Stimulated activated CD8-positive, alpha-beta memory T cell treated with anti-CD3 and anti-CD28 coated beads, Interleukin-4, amount 100 ng/mL, for 24 hours (primary cell): ENCODE measurements at places on chromosomes 3 and 15.

- DNase-seq = no peak
Measured at GRCh38 chr3:144142151-144142840, 170.7 kb downstream of the DIPK2A start.

- DNase-seq = no peak
Measured at GRCh38 chr3:126180477-126181397, at the start of gene ALDH1L1. Gene ALDH1L1 (minus strand): TSS chr3:126180586. CDS start chr3:126160979, 19,607 bp downstream.

DNA sequence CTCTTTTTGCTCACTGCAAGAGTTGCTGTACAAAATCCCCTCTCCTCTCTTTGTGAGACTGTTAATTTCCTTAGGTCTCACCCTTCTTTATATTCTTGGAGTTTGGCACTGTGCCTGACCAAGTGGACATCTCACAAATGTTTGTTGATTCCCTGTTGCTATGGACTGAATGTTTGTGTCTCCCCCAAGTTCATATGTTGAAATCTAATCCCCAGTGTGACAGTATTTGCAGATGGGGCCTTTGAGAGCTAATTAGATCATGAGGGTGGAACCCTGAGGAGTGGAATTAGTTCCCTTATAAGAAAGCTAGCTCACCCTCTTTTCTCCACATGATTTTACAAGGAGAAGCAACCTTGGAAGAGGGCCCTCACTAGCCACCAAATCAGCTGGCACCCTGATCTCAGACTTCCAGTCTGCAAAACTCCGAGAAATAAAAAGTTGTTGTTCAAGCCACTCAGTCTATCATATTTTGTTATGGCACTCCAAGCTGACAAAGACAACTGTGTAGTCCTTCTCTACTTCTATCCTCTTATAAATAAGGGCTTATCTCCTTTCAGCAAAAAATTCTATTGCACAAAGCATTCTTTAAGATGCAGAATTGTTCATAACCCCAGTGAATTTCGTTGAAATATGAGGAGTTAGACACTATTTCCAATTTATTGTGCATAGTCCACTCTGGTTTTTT, 65.5 kb upstream of the NPHP3 start:
- no peak for DNase-seq

GRCh38 chr15:26378304-26378703, 394.6 kb downstream of the GABRB3 start:
- no peak for DNase-seq

- no peak for DNase-seq
Measured at GRCh38 chr3:35201211-35201610, 438.1 kb upstream of the ARPP21 start.

- no peak for DNase-seq
Measured at GRCh38 chr3:62553811-62554210, 180.5 kb upstream of the FEZF2 start.

GRCh38 chr15:29044503-29044901, 158.7 kb downstream of the APBA2 start:
- no peak for DNase-seq

GRCh38 chr3:55564726-55565125, 77.6 kb upstream of the WNT5A start:
- DNase-seq = no peak

GRCh38 chr3:188053036-188053340, 101.0 kb upstream of the LPP start:
- DNase-seq = no peak

GRCh38 chr3:192869131-192870031, 48.3 kb downstream of the MB21D2 start:
- no peak for DNase-seq

GRCh38 chr15:71800190-71800589, 10.2 kb upstream of the NR2E3 start:
- no peak for DNase-seq

DNA sequence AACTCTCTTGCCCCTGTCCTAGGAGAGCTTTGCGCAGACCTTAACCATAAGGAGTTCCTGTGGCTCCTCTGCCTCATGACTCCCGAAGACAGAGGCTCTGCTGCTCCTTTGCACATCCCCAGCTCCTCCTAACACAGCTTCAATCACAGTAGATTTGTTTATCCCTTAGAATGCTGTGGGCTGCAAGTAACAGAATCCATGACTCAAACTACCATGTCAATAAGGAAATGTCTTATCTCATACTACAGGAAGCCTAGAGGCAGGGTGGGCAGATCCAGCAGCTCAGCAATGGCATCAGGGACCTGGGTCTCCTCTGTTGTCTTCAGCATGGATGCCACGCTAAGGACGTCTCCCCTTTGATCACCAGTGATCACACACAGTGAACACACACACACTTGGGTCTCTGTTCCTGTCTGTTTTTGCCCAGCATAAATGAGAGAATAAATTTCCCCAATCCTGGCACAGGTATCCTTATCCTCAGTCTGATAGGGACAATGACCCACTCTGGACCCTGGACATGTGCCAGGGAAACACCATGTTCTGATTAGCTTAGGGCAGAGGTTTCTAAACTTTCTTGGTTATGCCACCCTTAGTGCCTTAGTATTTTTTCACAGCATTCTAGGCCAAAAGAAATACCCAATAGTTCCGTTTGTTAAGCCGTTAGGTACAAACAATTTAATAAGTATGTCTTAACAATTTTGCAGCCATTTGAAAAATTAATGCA, 46.1 kb upstream of the MRPS22 start:
- no peak for DNase-seq

DNA sequence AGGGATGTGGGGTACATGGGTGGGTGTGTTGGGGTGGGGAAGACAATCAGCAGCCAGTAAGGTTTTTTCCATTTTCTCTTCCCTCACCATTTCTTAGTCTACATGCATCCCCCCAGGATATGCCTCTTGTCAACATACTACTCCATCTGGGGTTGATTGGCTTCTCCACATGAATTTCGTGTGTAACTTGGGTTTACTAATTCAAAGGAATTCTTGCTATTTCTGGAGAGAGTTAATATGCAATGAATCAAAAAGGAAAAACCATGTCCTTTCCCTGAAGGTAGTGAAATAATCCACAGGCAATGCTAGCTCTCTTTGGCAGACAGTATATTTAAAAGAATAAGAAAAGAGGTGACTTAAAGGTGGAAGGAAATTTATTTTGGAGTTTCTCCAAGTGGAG, 198.4 kb downstream of the EBLN2 start:
- DNase-seq = no peak

DNA sequence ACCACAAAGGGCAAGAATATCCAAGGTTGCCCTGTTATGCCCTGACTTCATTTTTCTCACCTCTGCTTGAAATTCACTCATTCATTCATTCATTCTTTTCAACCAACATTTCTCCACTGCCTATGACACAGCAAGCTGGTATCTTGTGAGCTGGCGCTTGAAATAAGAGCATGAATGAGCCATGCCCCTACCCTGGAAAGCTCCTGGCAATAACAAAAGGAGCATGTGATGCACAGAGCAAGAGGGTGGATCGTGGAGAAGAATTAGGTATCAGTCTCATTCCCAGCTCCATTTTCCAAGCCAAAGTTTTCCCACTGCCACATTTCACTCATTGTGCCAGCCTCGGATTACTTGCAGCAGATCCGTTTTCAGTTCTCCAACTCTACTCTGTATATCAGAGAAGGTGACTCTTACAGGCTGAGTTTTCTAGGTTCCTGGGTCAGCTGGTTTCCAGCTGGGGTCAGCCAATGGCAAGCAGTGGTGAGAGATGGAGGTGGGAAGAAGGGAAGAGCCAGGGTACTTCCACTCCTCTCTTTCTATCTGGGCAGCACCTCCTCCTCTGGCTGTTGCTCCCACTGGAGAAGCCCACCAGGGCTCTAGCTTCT, 144.8 kb downstream of the SUCLG2 start:
- DNase-seq = no peak

- DNase-seq = no peak
Measured at GRCh38 chr3:82676356-82677026, 915.0 kb upstream of the GBE1 start.

DNA sequence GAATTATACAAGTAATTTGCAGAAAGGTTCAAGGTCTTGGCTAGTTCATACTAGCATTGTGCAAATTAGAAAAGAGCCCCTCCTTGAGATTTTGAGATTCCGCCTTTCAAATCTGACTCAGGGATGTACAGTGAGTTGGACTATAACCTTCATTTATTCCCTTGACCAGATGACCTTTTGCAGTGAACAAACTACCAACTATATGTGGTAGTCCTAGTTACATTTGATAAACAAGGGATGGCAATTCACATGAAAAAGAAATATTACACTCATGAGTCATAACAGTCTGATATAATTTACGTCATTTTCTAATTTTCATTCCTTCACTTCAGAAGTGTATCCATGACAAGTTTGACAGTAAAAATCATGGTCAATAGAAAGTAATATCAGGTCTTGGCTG, 860.4 kb downstream of the ROBO1 start:
- no peak for DNase-seq

DNA sequence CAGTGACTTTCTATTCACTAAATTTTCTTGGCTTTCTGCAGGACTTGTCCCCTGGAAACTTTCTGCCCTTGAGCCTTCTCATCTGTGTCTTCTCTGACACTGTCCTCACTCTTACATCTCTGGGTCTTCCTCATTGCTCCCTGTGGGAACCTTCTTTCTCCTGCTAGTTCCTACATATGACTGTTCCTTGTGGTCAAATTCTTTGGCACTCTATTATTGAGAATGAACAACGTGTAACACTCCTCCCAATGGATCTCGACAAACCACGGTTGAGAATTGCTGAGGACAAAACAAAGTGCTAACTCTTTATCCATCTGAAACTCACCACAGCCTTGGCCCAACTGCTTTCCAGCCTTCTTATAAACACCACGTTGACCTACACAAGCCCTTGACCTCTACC, 3.5 kb upstream of the FAM81A start:
- DNase-seq = no peak

DNA sequence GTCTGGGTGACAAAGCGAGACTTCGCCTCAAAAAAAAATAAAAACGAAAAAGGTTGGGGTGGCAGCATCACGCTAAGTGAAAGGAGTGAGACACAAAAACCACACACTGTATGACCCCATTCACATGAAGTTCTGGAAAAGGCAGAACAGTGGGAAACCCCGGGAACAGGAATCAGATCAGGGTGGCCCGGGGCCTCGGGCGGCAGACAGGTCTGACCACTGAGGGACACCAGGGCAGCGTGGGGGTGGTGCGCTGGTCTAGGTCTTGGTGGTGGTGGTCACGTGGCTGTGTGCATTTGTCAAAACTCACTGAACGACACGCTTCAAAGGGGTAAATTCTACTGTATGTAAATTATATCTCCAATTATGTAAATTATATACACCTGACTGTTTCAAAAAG, 79.7 kb upstream of the PRR20G start:
- DNase-seq = no peak
